ENCODE measurements at places on chromosomes 13 and 19. TPM values are rescaled to one million over a fixed set of nuclear protein-coding genes. Genes with fewer than 3 reads are reported as not detected.

The SBK2 gene
- polyA plus RNA-seq, result 0.36 TPM

The GSX1 gene
- polyA plus RNA-seq, result not detected

The NAPSA gene
- polyA plus RNA-seq, result 10.1 TPM

The TLE2 gene
- polyA plus RNA-seq, result 68.7 TPM

The GDF15 gene
- polyA plus RNA-seq, result 1.1 TPM

The KIR3DL2 gene
- polyA plus RNA-seq, result not detected

The ZNF793 gene
- polyA plus RNA-seq, result 20.2 TPM

- no peak for DNase-seq
These were observed 1189.9 kb downstream of the UQCRFS1 start for GRCh38 chr19:28023064-28023463.

DNA sequence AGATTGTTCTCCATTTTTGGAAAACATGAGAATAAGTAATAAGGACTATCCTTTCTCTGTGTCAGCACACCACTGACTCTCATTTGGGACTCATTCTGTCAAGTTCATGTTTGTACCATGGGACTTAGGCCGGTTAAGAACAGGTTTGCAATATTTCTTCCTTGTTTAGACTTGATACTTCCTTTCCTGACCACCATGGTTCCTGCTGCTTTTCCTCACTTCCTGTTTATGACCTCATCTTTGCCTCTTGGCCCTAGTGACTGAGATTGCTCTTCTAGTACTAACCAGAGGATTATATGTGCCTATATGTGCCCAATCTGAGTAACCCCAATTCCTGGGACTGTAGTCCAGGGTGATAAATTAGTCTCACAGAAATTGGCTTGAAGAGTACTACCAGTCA, 32.5 kb upstream of the NDFIP2 start:
- no peak for DNase-seq

GRCh38 chr19:29614046-29614445, 8.0 kb downstream of the POP4 start:
- DNase-seq, result no peak

Data from left renal pelvis (tissue), 4 donors.